ENCODE measurements at places on chromosomes 11 and 22.

- DNase-seq: no peak
Observed at GRCh38 chr11:30474151-30474954, 111.8 kb downstream of the MPPED2 start.

DNA sequence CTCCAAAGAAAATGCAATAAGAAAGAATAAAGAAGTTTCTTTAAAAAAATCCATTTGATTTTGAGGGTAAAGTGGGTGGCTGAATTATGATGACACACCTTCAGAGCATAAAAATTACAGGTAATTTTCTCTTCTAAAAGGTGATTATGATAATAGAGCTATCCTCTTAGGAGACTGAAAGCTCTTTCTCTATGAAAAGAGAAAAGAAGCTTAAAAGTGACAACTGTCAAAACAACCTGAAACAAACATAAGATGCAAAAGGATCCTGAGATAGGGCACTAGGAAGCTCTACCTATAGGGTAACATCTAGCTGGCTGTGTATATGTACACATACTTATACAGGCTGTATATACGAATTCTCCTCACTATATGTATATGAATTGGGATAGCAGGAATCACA lies 270.2 kb downstream of the GUCY1A2 start:
- DNase-seq: no peak

DNA sequence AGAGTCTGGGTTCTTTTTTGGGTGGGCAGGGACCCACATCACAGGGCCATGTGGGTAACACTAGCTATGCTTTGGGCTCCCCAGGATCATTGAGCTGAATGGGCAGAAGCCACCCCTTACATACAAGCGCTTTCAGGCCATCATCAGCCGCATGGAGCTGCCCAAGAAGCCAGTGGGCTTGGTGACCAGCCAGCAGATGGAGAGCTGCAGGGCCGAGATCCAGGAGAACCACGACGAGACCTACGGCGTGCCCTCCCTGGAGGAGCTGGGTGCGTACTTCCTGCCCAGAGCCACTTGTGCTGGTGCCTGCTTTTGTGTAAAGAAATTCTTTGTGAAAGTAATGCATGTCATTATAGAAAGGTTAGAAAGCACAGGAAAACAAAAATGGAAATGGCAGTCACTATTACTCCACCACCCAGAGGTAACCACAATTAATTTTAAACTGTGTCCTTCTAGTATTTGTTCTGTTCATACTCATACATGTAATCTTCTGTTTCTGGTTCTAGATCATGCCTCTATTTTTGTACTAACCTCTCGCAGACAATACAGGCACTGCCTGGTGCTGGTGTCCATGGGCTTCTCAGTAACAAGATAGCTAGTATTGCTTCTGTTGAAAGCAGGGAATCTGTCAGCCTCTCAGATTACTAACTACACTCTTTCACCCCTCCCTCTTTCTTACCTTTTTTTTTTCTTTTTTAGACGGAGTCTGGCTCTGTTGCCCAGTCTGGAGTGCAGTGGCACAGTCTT lies 13.7 kb downstream of the CRY2 start:
- DNase-seq: no peak

DNA sequence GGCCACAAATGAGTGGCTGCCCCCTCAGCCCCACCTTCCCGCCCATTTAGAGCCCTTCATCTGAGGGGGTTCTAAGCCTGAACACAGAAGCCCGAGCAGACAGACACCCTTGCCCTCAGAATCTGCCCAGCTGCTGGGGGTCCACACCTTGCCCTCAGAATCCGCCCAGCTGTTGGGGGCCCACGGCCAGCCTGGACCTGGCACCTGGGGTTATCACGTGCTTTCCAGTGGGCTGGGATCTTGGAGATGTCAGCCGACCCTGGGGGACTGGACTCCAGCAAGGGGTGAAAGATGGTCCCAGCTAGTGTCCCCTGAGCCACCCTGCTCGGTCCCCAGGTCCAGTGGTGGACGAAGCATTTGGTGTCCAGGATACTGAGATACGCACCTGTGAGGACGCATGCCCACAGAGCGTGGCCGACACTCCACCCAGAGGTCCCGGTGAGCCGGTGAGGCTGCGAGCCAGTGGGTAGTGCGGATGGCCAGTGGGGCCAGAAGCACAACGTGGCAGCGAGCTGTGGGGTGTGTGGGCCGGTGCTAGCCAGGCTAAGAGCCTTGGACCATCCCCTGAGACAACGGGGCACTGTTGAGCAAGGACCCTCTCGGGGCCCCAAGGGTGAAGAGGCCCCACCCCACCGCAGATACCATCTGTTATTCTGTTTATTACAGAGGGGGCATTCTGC lies 3.1 kb upstream of the CTSD start:
- no peak for DNase-seq

All from head of caudate nucleus (tissue), 42 donors.